ENCODE measurements at places on chromosomes 3 and 15. TPM values are rescaled to one million over a fixed set of nuclear protein-coding genes. Genes with fewer than 3 reads are reported as not detected.

WDR93 gene
- total RNA-seq, result not detected

GRCh38 chr3:124558991-124559845, 171.0 kb upstream of the UMPS start:
- DNase-seq, result no peak

DNA sequence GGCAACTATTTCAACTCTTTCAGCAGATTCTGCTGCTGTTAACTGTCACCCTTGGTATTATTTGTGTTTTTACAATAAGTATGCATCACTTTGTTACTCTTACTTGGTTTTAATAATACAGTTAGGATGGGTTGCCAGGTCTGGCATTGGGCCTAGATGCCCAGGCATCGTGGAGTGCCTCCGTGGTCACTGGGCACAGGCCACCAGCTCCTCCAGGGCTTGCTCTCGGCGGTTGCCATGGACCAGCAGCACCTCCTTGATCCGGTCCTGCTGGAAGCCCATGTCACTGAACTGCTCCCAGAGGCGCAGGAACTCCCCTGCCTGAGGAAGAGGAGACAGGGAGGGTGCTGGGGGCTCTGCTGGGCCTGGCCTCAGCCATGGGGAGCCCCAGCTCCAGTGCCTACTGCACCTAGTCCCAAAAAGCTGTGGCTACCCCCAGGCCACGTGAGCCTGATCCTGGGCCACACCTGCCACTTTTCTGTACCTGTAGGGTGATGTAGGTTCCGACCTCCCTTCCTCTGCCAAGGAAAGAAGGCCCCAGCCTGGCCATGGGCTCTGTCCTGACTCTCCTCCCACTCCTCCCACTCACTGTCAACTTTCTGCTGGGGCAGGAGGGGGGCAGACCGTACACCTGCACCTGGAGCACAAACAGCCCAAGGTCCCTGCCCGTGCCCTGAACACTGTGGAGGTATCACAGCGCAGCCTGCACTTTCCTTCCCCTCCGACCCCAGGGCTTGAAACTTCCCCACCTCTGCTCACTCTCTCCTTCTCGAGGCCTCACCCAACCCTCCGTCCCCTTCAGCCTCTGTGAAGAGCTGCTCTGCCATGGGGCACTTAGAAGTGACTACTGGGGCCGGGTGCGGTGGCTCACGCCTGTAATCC, 16.6 kb downstream of the KBTBD13 start:
- DNase-seq, result no peak

DNA sequence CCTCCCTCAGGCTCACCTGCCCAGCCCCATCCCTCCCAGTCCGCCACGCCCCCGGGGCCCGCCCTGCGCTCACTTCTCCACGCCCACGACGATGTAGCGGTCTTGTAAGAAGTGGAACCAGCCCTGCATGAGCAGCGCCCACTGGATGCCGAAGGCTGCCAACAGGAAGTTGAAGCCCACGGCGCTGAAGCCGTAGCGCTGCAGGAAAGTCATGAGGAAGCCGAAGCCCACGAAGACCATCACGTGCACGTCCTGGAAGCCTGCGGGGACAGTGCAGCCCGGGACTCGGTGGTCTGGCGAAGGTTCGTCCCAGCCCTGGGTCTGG, 9.7 kb downstream of the RHCG start:
- DNase-seq, result no peak

- no peak for DNase-seq
Measured at GRCh38 chr15:44501768-44502366, 35.1 kb upstream of the EIF3J start.

TIPIN gene
- 3.6 TPM for total RNA-seq

- DNase-seq, result no peak
Measured at GRCh38 chr3:184570035-184570434, 8.4 kb downstream of the EPHB3 start.

GRCh38 chr15:30991255-30992235, at the start of gene MTMR10:
Gene MTMR10 (minus strand): TSS chr15:30991628. CDS start chr15:30991506, 122 bp downstream.
- no peak for DNase-seq

DNA sequence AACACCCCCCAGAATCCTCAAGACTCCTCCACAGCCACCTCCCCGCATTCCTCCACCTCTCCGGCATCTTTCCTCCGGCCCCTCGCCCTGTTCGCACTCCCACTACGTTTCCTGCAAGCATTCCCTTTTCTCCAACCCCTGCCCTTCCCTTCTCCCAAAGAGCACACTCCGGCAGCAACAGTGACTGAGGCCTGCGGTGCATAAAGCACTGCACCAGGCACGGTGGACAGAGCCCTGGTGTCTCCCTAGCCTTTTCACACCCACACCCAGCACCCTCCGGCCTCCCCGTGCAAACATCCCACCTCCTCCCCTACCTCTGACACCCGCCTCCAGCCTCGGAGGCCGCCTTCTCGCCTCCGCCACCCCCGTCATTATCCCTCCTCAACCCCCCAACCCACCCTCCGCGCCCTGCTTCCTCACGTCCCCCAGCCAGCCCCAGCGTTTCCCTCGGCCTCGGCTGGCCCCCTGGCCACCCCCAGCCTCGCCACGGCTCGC, 577 bp downstream of the ZNF148 start:
- no peak for DNase-seq

DNA sequence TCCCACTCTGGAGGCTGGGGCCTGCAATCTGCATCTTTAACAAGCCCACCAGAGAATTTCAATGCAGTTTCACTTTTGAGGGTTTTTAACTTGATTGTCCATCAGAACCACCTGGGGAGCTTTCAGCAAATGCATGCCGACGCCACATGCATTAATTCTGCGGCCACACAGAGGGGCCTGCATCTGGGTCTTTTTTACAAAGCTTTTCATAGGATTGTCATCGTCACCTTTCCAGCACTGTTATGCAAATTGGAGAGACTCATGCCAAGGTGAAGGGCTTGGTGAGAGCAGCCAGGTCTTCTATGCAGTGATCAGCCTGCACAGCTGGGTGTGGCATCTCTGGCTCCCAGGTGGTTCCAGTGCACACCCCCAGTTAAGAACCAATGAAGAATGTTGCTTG, 143.0 kb upstream of the CTDSPL start:
- DNase-seq, result no peak

TUSC7 gene
- total RNA-seq, result not detected

- no peak for DNase-seq
Measured at GRCh38 chr15:92817339-92817886, 82.7 kb upstream of the CHD2 start.

DNA sequence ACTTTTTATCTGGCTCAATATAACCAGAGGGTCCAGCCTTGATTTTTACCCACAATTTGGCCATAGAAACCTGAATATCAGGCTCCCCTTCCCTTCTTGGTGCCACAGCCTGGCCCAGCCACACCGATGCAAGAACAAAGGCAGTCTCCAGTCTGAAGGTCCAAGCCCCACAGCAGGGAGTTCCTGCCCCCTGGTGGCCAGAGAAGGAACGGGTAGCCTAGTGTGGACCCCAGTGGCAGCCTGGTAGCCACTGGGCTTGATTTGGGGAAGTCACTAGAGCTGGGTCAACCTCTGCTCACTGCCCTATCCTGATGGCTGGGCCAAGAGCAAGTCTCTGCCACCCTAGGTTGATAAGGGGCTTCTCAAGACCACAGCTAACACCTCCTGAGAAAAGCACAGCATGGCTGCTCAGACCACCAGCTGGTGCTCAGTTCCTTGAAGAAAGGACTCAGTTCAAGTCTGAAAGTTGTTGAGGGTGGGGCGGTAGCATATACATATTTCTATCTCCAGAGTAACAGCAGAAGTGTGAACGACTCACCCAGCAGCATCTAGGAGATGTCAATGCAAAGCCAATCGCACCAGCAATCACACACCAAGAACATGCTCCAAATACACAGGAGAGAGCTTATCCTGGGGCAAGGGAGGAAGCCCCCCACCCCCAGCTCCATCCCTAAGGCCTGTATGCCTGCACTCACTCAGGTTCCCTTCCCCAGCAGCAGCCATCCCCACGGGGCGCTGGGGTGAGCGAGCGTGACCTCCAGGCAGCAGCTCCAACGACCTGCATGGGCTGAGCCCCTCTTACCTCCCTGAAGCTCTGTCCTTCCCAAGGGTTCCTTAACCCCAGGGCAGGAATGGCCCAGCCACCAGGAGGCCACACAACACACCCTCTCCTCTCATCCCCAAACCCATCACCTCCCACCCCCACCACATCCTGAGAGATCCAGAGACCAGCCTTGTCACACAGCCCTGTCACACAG, 7.6 kb downstream of the PFKFB4 start:
- peak; percentile 36 for DNase-seq

CIB2 gene
- total RNA-seq, result 7.5 TPM

DNA sequence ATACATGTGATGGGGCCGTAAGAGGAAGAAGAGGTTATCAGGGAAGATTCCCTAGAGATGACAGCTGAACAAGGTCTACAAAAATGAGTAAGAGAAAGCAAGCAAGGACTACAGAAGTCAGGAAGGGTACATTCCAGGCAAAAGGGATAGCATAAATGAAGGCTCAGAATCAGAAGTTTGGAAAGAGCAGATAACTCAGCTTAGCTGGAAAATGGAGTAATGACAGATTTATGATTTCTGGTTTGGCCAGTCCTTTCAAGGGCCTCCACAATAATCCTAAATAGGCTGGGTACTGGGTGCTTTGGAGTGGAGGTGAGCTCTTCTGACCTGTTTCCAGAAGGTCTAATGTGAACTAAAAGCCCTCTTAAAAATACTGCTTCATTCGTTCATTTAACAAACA, 110.7 kb downstream of the MYO5A start:
- no peak for DNase-seq

AVEN gene
- total RNA-seq, result 26.0 TPM

PGBD4 gene
- total RNA-seq, result 1.5 TPM

TNFSF10 gene
- total RNA-seq, result 74.6 TPM

- DNase-seq, result no peak
Measured at GRCh38 chr3:113844622-113845222, 6.1 kb downstream of the GRAMD1C start.

DNA sequence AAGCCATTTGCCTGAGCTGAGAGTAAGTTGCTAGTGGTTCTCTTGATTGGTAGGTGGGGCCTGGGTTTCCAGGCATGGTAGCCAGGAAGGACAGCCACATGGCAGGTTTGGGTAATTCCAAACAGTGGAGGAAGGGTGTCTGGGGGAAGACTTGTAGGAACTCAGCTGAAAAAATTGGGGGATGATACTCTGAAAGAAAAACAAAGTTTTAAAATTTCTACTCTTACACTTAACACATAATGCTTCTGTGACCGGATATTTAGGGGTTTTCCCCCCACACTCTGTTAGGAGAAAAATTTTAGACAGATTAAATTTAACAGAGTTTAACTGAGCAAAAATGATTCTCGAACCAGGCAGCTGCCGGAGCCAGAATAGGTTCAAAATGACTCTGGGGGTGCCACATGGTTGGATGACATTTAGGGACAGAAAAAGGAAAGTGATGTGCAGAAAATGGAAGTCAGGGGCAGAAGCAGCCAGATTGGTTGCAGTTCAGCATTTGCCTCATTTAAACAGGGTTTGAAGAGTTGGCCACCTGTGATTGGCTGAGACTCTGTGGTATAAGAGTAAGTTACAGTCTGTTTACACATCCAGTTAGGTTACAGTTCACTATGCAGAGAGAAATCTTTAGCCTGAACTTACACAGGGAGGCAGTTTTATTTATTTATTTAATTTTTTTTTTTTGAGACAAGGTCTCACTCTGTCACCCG, 8.1 kb downstream of the B2M start:
- DNase-seq, result no peak

DNA sequence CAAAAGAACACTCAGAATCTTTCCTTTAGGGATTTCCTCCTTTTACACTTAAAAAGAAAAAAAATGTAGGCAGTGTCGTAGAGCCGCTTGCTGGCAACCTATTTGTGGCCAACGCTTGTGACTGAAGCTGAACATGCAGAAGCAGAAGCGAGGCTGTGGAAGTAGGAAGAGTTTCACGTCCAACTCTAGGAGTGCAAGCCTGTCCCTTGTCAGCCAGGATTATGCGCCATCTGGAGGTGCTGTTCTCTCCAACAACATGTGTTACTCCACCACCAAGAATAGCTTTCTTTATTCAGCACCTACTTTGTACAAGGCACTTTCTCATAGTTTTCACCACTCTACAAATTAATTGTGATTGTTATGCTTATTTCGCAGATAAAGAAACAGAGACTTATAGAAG, 223.2 kb upstream of the LMCD1 start:
- DNase-seq, result no peak

DNA sequence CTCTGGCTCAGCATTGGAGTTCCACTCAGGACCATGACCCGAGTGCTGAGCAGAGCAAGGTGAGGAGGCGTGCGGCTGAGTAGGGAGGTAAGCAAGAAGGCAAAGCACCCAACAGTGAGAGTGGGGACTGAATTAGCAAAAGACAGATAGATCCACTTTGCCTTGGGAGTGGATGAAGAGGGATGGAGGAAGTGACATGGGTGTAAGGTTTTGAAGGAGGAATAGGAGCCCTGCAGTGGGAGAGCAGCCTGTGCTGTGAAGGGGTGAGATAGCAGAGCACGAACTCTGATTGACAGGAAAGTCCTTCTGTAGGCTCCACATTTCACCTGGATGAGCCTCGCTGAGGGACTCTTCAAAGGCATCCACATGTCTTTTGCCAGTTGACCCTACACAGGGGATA, 522.6 kb downstream of the NTRK3 start:
- no peak for DNase-seq

LIPH gene
- 2.0 TPM for total RNA-seq

GRCh38 chr3:37279856-37280255, 105.5 kb upstream of the LRRFIP2 start:
- peak; percentile 55 for DNase-seq

EAF2 gene
- 1.4 TPM for total RNA-seq

DNA sequence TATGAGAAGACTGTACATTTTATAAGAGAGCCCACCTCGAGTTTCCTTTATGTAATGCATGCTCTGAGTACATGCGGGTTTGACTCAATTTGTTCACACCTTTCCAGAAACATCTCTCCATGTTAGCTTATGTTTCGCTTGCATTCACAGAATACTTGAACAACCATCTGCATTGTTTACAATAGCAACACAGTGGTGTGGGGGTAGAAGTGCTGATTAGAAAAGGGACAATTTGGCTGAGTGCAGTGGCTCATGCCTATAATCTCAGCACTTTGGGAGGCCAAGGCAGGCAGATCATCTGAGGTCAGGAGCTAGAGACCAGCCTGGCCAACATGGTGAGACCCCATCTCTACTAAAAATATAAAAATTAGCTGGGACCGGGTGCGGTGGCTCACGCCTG, 60.9 kb downstream of the NCEH1 start:
- no peak for DNase-seq

DNAJA4 gene
- 10.2 TPM for total RNA-seq

CATSPER2 gene
- 0.29 TPM for total RNA-seq

- DNase-seq, result no peak
Measured at GRCh38 chr3:45105855-45106671, 40.1 kb downstream of the CDCP1 start.

- DNase-seq, result no peak
Measured at GRCh38 chr3:16490062-16490619, 23.4 kb downstream of the RFTN1 start.

GRCh38 chr3:149657321-149657925, 402 bp downstream of the WWTR1 start:
- no peak for DNase-seq
